PC-9 (cell line): ENCODE measurements at places on chromosomes 12 and 14. TPM values are rescaled to one million over a fixed set of nuclear protein-coding genes. Genes with fewer than 3 reads are reported as not detected.
A peak's percentile ranks its signal among the peaks of the same experiment; 100 is the strongest.

FLVCR2 gene
- 12.4 and 35.7 TPM in 2 replicates for total RNA-seq

DNA sequence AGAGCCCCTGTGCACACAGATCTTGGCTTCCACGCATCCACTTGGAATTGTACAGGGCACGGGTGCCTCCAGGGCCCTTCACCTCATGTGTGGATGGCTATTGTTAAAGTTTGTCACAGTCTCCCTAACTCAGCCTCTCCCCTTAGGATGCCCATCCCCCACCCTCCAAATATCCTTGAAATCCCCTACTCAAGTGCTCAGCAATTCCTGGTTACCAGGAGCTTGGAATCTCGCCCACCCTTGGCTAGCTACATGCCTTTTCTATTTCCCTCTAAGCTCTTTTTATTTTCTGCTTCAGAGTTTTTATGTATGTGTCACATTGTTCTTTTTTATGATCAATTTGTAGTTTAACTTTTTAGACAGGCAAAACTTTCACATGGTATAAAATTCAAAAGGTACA is 13.0 kb upstream of the NR1H4 start:
- DNase-seq = no peak

DNA sequence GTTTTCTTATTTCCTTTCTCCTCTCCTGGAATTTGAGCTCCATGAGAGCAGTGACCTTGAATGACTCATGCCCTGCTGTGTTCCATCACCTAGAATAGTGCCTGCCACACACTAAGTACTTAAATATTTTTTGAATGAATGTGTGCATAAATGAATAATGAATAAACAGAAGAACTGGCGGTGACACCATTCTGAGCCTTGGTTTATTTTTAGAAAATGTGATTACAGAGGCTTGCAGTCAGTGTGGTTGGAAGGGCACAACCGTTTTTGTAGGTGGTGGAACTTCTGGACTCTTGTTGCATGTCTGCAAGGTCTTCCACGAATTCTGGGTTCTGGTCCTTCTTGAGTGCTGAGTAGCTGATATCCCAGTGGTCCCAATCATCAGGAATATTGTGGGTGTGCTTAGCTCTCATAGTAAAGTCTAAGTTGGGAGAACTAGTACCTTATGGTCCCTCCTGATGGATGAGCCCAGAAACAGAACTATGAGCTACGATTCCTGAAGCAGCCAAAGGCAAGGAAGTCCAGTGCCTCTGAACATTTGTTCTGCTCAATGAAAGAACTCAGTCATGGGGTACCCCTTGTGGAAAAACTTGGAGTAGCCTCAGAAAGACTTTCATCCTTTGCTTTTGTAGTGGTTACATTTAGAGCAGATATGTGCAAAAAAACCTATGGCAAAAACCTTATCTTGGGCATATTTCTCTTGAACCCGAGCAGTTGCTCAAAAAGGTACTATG is 28.8 kb upstream of the BHLHE41 start:
- DNase-seq = peak; percentile 61

ESPL1 gene
- 37.4 and 42.0 TPM in 2 replicates for total RNA-seq

- DNase-seq = no peak
These were observed 124.3 kb upstream of the EGLN3 start for GRCh38 chr14:34075042-34075744.

- DNase-seq = no peak
These were observed 42.8 kb upstream of the CPM start for GRCh38 chr12:68975811-68976210.

DNA sequence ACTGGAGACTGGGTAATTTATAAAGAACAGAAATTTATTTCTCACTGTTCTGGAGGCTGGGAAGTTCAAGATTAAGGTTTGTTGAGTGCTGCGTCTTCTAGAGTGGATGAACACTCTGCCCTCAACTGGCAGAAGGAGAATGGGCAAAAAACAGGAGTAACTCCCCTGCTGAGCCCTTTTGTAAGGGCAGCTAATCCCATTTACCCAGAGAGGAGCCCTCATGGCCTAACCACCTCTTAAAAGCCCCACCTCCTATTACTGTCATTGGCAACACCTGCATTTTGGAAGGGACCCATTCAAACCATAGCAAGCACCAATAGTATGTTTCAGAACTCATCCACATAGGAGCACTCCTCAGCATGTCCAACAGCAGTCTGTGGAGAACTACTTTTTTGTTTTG is 47.4 kb downstream of the BORCS5 start:
- no peak for DNase-seq

GRCh38 chr12:97452839-97453238 is 9.8 kb upstream of the RMST start:
- no peak for DNase-seq

- DNase-seq = no peak
These were observed 15.3 kb downstream of the GPR132 start for GRCh38 chr14:105049753-105050550.

GRCh38 chr12:52090291-52090690 is 10.8 kb downstream of the SMIM41 start:
- DNase-seq = no peak

TGFB3 gene
- 2.8 and 7.0 TPM in 2 replicates for total RNA-seq

DNA sequence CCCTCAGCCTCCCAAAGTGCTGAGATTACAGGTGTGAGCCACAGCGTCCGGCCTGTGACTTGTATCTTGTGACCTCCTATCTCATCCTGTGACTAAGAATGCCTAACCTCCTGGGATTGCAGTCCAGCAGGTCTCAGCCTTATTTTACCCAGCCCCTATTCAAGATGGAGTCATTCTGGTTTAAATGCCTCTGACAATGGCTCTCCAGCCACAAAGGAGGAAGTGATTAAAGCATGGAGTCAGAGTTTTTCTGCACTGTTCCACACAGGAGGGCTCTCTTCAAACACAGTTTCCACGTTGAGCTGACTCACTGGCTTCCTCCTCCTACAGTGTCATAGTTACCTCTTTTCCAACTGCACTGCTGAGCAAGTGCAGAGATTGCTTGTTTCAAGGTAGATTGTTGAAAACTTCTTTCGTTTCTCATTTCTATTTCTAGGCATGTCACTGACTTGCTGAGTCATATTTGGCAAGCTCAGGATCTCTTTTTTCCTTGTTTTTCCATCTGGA is 383.8 kb downstream of the PCNX1 start:
- DNase-seq = peak; percentile 97

- DNase-seq = peak; percentile 43
These were observed 217.6 kb downstream of the ANO6 start for GRCh38 chr12:45433441-45433868.

- DNase-seq = no peak
These were observed 4.5 kb downstream of the KCNH3 start for GRCh38 chr12:49543221-49543913.

WNT1 gene
- total RNA-seq = not detected in 2 replicates

- no peak for DNase-seq
These were observed 265.8 kb upstream of the FLRT2 start for GRCh38 chr14:85263916-85264675.

DNA sequence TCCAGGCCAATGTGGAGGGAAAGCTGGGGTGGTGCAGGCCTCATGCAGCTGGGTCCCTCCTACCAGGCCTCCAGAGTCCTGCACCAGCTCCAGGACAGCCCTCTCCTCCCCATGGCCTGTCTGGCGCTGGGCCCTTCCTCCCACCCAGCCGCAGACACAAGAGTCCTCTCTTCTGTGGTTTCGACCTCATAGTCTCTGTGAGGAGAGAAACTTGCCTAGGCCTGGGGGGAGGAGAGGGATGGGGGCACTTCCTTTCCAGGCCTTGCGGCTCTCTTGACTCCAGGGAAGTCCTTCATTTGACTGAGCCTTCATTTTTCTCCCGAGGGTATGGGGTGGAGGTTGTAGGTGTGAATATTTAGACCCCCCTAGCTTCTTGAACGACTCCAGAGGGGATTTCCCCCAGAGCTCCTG is 2.3 kb downstream of the MMP14 start:
- no peak for DNase-seq

- DNase-seq = no peak
These were observed 44.7 kb downstream of the TCHP start for GRCh38 chr12:109944561-109945359.

GRCh38 chr14:57061009-57061711 is 207.5 kb downstream of the EXOC5 start:
- no peak for DNase-seq

SHMT2 gene
- total RNA-seq = 220 and 227 TPM in 2 replicates

DNA sequence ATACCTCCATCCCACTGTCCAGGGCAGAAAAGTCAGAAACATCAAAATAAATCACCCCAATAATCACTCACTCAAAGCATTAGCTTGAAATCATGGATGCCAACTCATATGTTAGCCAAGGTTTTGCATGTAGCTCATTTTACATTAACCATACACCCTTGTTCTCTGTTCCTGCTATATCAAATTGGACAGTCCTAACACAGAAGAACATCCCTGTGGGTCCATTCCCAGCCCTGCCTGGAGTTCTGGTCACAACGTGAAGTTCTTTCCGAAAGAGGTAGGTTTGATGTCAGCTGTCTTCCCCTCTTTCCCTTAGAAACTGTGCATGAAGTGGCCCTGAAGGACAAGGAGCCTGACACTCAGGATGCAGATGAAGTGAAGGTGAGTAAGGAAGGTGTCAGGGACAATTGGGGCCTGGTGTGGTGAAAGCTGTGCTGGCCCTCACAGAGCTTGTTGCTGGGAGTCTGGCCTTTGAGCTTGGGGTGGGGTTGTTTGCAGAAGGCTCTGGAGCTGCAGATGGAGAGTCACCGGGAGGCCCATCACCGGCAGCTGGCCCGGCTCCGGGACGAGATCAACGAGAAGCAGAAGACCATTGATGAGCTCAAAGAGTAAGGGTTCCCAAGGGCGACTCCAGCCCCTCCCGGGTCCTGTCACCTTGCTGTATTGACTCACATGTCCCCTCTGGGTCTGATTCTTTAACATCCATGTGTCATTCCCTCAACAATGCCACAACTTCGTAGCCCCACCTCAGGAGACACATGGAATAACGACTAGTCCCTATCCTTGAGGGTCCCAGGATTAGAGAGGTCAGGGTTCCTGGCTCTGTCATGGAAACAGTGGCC is 15.0 kb upstream of the PIP4K2C start:
- DNase-seq = no peak

CLEC2A gene
- total RNA-seq = not detected in 2 replicates

DNA sequence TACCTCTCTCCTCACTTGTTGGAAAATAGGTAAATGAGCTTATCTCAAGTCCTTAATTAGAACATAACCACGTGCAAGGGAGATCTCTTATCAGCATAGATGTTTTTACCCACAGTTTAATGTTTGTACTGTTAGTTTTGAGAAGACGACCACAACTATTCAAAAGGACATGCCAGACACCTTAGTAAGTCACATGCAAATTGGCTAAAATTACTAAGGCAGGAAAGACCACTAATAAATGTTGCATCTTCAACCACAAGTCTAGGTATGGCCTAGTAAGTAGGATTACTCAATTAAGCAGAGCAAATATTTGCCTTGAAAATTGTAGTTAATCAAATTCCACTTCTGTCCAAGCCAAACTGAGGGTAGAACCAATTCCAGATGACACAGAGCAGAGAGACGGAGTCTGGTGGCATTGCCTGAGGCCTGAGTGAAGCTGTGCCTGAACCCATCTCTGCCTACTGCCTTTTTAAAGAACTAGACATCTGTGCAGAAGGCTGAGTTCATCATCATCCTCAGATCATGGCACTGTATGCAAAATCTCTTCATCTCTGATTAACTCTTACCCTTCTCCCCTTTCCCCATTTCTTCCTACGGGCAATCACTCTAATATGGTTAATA is 29.7 kb upstream of the CHST11 start:
- peak; percentile 99 for DNase-seq

GRCh38 chr12:30843211-30843610 is 83.3 kb upstream of the TSPAN11 start:
- no peak for DNase-seq

- DNase-seq = no peak
These were observed 71.0 kb downstream of the NIN start for GRCh38 chr14:50759800-50760543.

GRCh38 chr14:102200690-102201352 is 61.1 kb downstream of the WDR20 start:
- DNase-seq = no peak

PAH gene
- total RNA-seq = not detected in 2 replicates

DNA sequence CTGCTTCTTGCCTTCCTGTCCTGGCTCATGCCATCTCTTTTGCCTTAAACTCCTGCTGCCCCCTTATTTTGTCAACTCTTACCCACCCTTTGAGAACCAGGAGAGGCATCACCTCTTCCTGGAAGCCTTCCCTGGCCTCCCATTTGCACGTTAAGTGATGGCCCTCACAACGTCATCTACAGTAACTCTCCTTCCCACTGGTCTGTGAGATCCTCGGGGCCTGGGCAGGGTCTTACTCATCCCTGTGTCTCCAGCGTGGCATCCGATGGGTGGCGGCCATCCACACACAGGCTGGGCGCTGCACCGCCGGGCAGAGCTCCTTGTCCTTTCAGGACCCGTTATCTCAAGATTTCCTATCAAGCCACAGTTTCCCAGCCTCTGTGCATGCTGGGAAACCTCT is 16.8 kb upstream of the CACNA2D4 start:
- no peak for DNase-seq

GRCh38 chr12:68497107-68497506 is 113.6 kb upstream of the RAP1B start:
- DNase-seq = no peak

GRCh38 chr14:83260751-83261150 is 1727.1 kb upstream of the SEL1L start:
- no peak for DNase-seq

DNA sequence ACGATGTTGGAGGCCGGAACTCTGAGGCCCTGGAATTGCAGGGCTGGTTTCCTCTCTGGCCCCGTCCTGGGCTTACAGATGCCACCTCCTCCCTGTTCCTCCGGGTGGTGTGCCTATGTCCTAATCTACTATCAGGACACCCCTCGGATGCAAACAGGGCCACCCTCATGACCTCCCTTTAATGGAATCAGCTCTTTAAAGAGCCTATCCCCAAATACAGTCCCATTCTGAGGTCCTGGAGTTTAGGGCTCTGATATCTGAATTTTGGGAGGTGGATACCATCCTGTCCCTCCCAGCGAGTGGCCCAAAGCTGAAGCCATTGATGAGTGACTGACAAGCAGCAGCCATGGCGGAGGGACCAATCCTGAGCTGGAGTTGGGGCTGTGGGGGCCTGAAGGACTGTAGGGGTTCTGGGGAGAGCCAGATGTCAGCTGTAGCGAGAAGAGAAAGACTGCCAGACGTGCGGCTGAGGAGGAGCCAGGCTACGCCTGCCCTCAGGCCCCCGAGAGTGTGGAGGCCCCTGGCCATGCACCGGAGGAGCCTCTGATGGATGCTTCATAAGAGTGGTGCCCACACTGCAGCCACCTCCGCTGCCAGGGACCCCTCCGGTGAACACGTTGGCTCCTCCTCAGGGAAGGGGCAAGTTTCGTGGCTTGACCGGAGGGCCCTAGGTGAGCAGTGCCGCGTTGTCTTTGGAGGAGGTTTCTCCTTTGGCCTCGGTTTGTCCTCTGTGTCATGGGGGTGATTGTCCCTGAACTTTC is 100.2 kb downstream of the KIF26A start:
- no peak for DNase-seq

- DNase-seq = no peak
These were observed 137.1 kb downstream of the BRMS1L start for GRCh38 chr14:35963209-35963608.

IQSEC3 gene
- total RNA-seq = not detected in 2 replicates

DNA sequence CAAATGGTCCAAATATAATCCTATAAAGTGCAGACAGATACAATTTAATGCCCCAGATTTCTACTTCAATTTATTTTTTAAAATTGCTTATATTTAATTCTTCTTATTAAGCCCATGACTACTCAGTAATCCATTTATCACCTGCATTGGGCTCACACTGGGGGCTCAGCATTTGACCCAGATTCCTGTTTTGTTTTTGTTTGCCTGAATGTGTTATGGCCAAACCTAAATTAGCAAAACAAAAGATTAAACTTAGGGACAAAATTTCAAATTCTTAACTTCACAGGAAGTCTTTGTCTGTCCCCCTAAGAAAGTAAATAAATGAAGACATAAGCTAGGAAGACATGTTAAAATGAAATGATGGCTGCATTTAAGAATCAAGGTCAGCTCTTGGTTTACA is 322.3 kb downstream of the RMST start:
- DNase-seq = no peak
